Anterior cingulate cortex (tissue), 58 donors: ENCODE measurements at places on chromosomes 11 and 22.

GRCh38 chr11:47243454-47243853 lies 5.2 kb downstream of the ACP2 start:
- DNase-seq = no peak

DNA sequence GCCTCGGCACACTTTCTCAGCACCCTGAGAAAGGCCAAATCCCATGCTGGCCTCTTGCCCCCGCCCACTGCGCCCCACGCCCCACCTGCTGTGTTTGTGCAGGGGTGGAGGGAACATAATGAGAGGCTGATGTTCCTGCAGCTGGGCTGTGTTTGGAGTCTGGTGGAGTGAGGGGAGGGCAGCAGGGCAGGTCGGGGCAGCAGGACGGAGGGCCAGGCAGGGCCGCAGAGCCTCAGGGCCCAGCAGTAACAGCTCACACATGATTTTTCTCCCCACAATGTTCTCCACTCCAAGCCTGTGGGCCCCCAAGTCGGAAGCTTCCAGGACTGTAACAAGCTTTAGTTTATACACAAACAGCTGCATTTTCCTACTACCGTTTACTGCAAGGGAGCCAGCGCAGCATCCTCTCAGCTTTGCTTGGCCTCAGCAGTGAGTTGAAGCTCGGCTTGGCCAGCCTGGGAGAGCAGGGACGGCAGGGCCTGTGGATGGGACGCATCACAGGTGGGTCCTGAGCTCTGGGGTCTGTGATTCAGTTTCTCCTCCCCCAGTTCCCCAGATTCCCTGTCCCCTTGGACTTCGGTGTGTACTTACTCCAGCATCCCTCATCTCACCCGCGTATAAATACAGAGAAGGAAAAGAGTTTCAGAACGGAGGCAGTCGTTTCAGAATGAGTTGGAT lies 51.0 kb downstream of the RPUSD4 start:
- DNase-seq = no peak

DNA sequence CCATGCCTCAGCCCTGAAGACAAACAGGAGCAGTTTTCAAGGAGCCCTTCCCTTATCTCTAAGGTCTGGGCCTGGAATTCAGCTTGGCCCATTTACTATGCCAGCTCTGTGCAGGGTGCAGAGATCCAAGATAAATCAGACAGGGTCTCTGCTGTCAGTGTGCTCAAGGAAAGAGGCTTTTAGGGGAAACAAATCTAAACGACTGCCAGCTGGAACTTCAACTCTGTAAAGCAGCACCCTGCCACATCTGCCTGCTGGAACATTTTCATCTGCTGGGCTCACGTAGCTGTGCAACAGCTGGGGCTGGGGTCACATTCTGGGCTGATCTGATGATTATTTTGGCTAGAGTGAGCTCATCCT lies 19.8 kb upstream of the EHF start:
- no peak for DNase-seq

DNA sequence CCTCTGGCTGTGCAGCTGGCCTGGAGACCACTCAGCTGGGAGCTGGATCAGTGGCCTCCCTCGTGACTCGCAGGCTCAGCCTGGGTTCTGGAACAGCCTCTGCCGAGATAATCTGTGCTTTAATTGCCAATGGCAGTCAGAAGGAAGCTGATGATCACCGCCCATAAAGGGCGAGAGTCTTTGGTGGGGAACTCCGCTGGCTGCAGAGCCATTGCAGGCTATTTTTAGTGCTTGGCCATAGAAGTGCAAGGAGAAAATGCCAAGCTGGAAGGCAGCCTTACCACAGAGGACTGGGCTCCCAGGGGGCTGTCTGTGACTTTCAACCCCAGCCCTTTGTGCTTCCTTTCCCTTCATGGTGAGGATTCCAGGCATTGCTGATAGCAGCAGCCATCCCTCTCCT lies 62.2 kb upstream of the TENM4 start:
- no peak for DNase-seq

GRCh38 chr22:48047722-48048500 lies 1285.5 kb downstream of the TBC1D22A start:
- DNase-seq = no peak

GRCh38 chr22:39556970-39557841 lies 13.3 kb upstream of the CACNA1I start:
- no peak for DNase-seq

DNA sequence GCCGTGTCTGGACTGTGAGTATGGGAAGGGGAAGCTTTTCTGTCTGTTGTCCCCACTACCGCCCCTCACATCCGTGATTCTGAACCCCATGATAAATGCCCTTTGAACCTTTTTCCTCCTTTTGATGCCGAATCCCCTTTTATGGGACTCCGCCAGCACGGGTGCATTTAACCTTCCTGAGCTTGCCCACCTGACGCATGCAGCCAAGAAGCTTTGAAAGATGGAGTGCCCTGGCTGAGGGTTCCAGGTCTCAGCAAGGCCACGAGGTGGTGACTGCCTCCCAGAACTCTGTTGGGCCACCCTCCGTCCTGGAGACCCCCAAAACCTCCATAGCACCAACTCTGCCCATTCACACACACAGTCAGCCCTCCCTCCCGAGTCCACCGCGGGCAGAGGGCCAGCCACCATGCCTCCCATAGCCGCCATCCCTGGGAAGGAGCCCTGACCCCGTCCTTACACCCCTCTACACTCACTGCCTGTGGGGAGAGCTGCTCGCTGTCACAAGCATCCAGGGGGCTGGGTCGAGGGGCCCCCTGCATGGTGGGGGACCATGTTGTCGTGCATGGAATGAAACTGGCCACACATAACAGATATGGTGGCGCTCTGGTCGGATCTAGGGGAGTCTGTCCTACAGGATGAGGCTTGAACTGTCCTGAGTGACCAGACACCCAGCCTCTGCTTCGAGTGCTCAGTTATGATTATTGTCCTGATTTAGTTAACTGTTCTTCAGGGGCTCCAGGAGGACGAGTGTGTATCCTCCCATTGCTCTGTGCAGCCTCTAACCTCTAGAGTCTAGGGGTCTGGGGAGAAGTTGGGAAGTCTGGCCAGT lies 822 bp upstream of the COMT start:
- no peak for DNase-seq
